ENCODE measurements at places on chromosomes 7 and 10. TPM values are rescaled to one million over a fixed set of nuclear protein-coding genes. Genes with fewer than 3 reads are reported as not detected.

The CTAGE4 gene
- total RNA-seq: 0.87 TPM

The PNLIPRP3 gene
- total RNA-seq: not detected

The SCIN gene
- 72.3 TPM for total RNA-seq

The NPY4R2 gene
- 0.11 TPM for total RNA-seq

The HPS6 gene
- 13.6 TPM for total RNA-seq

Measured in motor neuron (in vitro differentiated cells).